ENCODE measurements at places on chromosomes 7 and 10. TPM values are rescaled to one million over a fixed set of nuclear protein-coding genes. Genes with fewer than 3 reads are reported as not detected.

AP4M1 gene
- 11.5 TPM for total RNA-seq

CLDN3 gene
- 29.7 TPM for total RNA-seq

ZNF488 gene
- 2.1 TPM for total RNA-seq

GRCh38 chr7:28701731-28702130 lies 256.4 kb downstream of the TRIL start:
- DNase-seq: no peak

DNA sequence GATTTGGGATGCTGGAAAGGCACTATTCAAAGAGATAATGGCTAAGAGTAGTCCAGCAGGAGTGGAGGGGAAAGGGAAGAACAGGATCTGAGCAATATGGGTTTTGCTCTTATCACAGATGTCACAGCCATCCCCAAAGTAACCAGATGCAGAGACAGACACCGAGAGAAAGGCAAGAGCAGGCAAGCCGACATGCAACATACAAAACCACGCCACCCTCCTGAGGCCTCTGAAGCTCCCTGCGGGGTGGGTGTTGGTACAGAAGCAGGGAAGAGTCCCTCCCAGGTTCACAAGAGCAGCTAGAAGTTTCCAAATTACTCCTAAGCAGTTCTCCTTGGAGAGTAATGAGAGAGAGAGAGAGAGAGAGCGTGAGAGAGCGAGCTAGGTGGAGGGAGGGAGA lies 10.8 kb upstream of the C10orf53 start:
- DNase-seq: no peak

- DNase-seq: no peak
Observed at GRCh38 chr10:7003831-7004395, 406.9 kb downstream of the SFMBT2 start.

- no peak for DNase-seq
Observed at GRCh38 chr7:117949232-117949631, 76.0 kb upstream of the CTTNBP2 start.
